ENCODE measurements at places on chromosomes 13 and 19. TPM values are rescaled to one million over a fixed set of nuclear protein-coding genes. Genes with fewer than 3 reads are reported as not detected.

The GPALPP1 gene
- 20.9 TPM for total RNA-seq

The ACP7 gene
- not detected for total RNA-seq

The ANGPTL8 gene
- not detected for total RNA-seq

The LRRC4B gene
- 17.9 TPM for total RNA-seq

The IRGC gene
- total RNA-seq = not detected

- DNase-seq = no peak
- no peak overlapping the region for H3K27ac ChIP-seq
- H3K36me3 ChIP-seq = peaks cover 11% of the 10 kb centered on the region
- H3K4me3 ChIP-seq = no peak overlapping the region
Measured at GRCh38 chr19:58330458-58330857, 3.7 kb downstream of the ZSCAN22 start.

DNA sequence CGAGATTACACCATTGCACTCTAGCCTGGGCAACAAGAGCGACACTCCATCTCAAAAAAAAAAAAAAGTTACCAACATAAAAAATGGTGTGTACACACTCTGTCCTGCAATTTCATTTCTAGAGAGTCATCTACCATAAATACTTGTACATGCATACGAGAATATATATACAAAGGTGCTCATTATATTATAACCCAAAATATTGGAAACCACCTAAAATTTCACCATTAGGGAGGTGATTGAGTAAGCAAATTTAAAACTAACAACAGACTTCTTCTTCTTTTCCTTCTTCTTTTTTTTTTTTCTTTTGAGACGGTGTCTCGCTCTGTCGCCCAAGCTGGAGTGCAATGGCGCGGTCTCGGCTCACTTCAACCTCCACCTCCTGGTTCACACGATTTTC lies 7.4 kb upstream of the C5AR1 start:
- no peak overlapping the region for H3K4me3 ChIP-seq
- no peak overlapping the region for H3K27ac ChIP-seq
- H3K27me3 ChIP-seq = no peaks in the 10 kb centered on the region
- H3K36me3 ChIP-seq = no peaks in the 10 kb centered on the region

GRCh38 chr13:112582263-112582662 lies 5.7 kb downstream of the TUBGCP3 start:
- peaks cover 23% of the 10 kb centered on the region for H3K4me1 ChIP-seq
- no peaks in the 10 kb centered on the region for H3K36me3 ChIP-seq
- H3K4me3 ChIP-seq = no peak overlapping the region
- no peak overlapping the region for H3K27ac ChIP-seq
- no peak for DNase-seq

GRCh38 chr13:39269411-39269810 lies 231.2 kb downstream of the NHLRC3 start:
- no peak overlapping the region for H3K4me3 ChIP-seq
- H3K4me1 ChIP-seq = no peaks in the 10 kb centered on the region
- no peaks in the 10 kb centered on the region for H3K27me3 ChIP-seq

DNA sequence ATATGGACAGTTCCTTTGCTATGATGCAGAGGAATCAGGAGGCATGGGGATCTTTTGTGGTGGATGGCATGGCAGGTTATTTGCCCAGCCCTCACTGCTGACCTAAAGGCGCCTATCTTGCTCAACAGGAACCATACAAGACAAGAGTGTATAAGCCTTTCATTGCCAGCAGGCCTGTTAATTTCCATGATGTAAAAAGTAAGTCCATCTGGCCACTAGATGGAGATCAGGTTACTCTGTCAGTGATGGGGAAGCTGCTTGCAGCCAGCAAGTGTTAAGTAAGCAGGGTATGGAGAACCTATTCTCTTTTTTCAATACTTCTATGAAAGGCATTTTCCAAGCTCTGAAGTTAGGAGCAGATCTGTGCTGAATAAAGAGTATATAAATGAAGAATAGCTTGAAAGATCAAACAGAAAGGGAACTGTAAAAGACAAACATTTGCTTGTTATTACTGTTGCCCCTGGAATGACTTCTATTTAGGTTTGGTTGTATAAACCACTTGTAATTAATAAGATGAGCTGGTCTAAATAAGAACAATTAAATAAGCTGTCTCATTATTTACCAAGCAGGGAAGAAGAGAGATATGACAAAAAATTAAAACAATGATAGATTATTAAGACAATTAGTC lies 210.9 kb downstream of the RGCC start:
- H3K4me3 ChIP-seq = no peak overlapping the region
- no peaks in the 10 kb centered on the region for H3K4me1 ChIP-seq
- H3K27me3 ChIP-seq = no peaks in the 10 kb centered on the region

DNA sequence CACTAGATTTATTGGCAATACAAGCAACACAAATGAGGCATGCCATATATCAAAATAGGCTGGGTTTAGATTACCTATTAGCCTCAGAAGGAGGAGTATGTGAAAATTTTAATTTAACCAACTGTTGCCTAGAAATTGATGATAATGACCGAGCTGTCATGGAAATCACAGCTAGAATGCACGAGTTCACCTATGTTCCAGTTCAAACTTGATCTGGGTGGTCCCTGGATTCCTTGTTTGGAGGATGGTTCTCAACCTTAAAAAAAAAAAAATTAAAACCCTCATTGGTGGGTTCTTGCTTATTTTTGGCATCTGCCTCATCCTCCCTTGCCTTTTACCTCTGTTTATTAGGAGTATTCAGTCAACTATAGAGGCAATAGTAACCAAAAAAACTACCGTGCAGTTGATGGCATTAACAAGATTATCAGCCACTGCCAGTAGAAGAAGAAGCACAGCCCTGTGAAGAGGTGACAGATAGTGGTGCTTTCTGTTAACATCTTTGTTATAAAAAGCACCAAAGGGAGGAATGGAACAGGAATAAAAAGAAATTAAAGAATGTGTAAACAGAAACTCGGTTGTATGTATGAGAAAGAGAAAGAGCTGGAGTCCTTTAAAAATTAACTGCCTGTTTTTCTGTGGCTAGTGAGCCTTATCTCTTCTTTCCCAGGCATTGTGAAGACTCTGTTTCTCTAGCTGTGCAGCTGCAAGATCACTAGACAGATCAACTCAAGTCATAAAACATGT lies 106.4 kb downstream of the ZNF429 start:
- no peak overlapping the region for H3K4me3 ChIP-seq
- H3K27ac ChIP-seq = no peak overlapping the region
- no peaks in the 10 kb centered on the region for H3K36me3 ChIP-seq
- H3K4me1 ChIP-seq = no peaks in the 10 kb centered on the region

DNA sequence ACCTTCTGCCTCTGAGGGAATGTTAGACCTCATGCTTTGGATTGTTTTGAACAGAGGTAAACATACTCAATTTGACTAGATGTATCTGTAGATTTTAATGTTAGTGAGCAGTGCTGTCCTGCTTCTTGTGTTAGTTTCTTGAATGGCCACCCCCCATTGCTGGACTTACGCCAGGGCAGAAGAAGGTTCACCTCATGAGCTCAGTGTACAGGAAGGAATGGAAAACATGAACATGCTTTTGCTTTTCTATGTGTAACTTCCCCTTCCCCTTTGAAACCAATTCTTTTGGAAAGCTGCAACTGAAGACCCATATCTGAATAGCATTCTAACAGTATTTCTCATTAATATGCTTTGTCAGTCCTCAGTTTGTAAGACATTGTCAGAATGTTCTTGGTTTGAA lies 32.3 kb downstream of the WASF3 start:
- no peak for DNase-seq
- H3K4me3 ChIP-seq = no peak overlapping the region
- no peaks in the 10 kb centered on the region for H3K36me3 ChIP-seq
- no peaks in the 10 kb centered on the region for H3K27me3 ChIP-seq

GRCh38 chr13:58324161-58324560 lies 692.6 kb downstream of the PCDH17 start:
- DNase-seq = no peak
- no peaks in the 10 kb centered on the region for H3K27me3 ChIP-seq
- no peaks in the 10 kb centered on the region for H3K36me3 ChIP-seq
- H3K27ac ChIP-seq = no peak overlapping the region
- no peak overlapping the region for H3K4me3 ChIP-seq
